ENCODE measurements at places on chromosomes 16 and 17. TPM values are rescaled to one million over a fixed set of nuclear protein-coding genes. Genes with fewer than 3 reads are reported as not detected.

The CCL11 gene
- not detected for total RNA-seq

DNA sequence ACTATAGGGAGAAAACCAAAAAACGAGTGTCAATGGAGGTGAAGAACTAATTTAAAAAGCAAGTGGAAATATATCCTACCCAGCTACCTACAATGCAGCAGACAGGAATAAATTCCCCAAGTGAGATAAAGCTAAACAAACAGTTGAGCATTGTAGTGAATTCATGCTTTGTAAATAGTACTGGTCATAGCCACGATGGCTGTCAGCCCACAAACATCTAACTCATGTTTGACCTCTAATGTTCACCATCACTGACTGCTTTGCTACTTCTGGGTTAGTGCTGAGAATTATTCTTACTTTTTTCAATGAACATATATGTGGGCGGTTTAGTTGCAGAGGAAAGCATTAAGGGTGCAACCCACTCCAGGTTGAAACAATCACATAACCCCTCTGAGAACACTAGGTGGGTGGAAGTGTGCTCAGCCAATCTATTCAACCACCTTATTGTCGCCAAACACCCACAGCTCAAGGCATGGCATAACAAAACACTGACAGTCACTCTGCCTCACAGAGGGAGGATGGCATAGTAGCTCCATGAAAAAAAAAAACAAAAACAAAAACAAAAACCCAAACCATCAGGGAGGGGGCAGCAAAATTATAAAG, 264.1 kb downstream of the ZFHX3 start:
- H3K4me3 ChIP-seq: no peak overlapping the region
- H3K27me3 ChIP-seq: no peaks in the 10 kb centered on the region
- peaks cover 15% of the 10 kb centered on the region for H3K36me3 ChIP-seq
- peak; percentile 65 for DNase-seq
- peaks cover 10% of the 10 kb centered on the region for H3K4me1 ChIP-seq
- no peak overlapping the region for H3K27ac ChIP-seq

GRCh38 chr16:81071805-81072204, 5.2 kb downstream of the C16orf46 start:
- H3K27me3 ChIP-seq: no peaks in the 10 kb centered on the region
- H3K4me1 ChIP-seq: peaks cover 15% of the 10 kb centered on the region
- peak; percentile 63 for DNase-seq
- no peak overlapping the region for H3K27ac ChIP-seq
- H3K4me3 ChIP-seq: no peak overlapping the region

- DNase-seq: no peak
- H3K36me3 ChIP-seq: no peaks in the 10 kb centered on the region
- no peaks in the 10 kb centered on the region for H3K4me1 ChIP-seq
- H3K27ac ChIP-seq: no peak overlapping the region
- no peaks in the 10 kb centered on the region for H3K27me3 ChIP-seq
Observed at GRCh38 chr16:47109361-47109760, 34.4 kb downstream of the NETO2 start.

The CDH15 gene
- 2.2 TPM for total RNA-seq

DNA sequence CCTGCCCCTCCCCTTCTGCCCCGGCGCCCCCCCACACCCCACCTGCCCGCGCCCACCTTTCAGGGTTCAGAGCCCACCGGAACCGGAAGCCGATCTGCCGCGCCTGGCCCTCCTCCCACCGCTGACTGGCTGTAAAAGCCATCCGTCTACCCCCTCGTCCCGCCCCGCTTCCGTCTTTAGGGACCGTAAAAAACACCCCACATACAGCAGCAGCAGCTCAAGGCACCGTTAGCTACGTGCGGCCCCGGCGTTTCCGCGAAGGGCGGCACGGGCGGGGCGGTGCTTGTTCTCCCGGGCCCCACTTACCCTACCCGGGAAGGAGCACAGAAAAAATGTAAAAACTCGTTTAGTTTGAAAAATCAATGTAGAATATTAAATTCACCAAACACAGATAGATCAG, at the start of gene MRPL28:
MRPL28 (minus strand) TSS at position 96 of the 400 bp plus-strand sequence. CDS start 320 bp downstream, outside the sequence.
- peaks cover 28% of the 10 kb centered on the region for H3K4me1 ChIP-seq
- H3K27me3 ChIP-seq: no peaks in the 10 kb centered on the region
- peaks cover 14% of the 10 kb centered on the region for H3K36me3 ChIP-seq
- DNase-seq: peak; percentile 90
- H3K27ac ChIP-seq: peak within 1 kb of the TSS; percentile 44
